ENCODE measurements at places on chromosomes 5 and 9.

GRCh38 chr5:82416512-82416911, 138.4 kb upstream of the RPS23 start:
- no peak for DNase-seq

DNA sequence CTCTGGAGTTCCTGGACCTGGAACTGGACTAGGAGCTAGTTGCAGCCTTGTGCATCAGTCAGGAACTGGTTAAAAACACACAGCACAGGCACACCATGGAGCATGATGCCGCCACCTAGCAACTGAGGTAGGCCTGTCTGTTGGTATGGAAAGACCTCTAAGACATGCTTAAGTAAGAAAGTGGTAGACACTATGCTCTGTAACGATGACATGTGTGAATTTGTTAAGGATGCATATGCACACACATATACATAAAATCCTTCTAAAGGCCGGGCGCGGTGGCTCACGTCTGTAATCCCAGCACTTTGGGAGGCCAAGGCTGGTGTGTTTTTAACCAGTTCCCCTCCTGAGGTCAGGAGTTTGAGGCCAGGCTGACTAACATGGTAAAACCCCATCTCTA, 136.9 kb upstream of the RASEF start:
- DNase-seq: no peak

GRCh38 chr5:169344629-169345028, 43.7 kb upstream of the SLIT3 start:
- no peak for DNase-seq

DNA sequence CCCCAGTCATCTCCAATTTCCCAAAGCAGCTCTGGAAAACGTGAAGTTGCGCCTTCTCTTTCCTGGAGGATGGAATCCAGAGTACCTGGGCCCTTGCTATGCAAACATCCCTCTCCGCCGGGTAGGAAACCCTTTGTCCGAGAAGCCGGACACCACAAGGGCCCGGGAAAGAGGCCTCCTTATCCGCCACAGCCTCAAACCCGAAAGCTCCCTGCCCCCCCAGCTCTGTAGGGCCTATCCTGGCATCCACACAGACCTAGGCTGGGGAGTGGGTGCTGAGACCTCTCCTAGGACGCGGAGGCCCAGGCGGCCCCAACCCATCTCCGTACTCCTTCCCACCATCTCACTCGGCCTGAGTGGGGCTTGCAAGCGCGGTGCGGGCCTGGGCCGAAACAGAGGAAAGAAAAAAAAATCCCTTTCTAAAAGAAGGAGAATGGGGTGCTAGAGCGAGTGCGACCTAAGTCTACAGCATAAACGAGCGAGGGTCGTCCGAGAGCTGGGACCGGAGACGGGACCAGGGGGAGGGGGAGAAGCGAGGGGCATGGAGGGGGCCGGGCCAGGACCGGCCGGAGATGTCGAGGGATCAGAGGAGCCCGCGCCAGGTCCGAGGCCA, 624 bp downstream of the FBXW11 start:
- peak; percentile 24 for DNase-seq

- no peak for DNase-seq
Observed at GRCh38 chr5:16453609-16454008, 12.0 kb downstream of the ZNF622 start.

GRCh38 chr9:83596899-83597504, 25.9 kb upstream of the IDNK start:
- peak; percentile 35 for DNase-seq

GRCh38 chr9:132880324-132880661, 1.6 kb downstream of the SPACA9 start:
- no peak for DNase-seq

DNA sequence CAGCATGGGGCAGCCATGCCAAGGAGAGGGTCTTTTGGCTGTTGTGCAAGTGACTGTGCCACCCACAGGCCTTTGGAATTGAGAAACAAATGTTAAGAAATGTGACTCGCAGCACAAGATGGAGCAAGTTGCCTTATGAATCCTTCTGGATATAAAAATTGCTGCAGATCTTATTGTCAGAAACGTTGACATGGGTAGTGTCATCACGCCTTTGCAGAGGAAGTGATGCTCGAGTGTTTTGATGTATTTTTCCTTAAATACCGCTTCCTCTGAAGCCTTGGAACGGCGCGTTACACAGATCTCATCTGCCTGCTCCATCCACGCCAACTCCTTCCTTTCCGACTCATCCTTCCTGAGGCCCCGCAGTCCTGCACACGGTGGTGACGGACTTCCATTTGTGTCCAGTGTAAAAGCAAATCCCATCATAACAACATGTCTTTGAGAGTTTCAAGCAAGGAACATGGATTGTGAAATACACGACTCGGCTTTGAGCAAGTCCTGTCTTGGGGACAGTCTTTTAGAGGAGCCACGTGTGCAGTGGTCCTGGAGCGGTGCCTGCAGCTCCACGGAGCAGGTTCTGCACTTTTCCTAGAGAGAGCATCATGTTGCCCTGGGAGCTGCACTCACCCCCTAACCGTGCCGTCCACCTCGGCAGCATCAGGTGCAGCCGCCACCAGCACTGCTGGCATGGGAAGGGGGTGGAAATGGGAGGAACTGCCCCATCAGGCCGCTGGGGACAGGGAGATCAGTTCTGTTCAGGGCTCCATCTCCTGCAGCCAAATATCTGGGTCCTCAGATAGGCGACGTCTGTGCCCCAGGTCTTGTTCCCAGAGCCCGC, 15.1 kb downstream of the ROPN1L start:
- no peak for DNase-seq

DNA sequence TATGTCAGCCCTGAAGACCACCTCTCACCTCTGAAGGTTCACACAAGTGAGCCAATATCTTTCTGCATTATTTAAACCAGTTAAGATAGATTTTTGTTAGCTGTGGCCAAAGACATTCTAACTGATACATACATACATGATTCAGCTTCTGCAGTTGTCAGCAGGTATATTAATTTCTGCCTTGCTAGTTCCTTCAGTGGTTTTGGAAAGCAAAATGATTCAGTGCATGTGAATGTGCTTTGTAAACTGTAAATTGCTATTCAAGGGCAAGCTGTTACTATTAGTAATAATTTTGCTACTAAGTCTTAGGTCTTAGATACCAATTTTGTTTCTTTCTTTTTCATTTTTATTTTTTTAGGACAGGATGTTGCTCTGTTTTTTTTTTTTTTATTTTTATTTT, 89.2 kb upstream of the ERBIN start:
- no peak for DNase-seq

DNA sequence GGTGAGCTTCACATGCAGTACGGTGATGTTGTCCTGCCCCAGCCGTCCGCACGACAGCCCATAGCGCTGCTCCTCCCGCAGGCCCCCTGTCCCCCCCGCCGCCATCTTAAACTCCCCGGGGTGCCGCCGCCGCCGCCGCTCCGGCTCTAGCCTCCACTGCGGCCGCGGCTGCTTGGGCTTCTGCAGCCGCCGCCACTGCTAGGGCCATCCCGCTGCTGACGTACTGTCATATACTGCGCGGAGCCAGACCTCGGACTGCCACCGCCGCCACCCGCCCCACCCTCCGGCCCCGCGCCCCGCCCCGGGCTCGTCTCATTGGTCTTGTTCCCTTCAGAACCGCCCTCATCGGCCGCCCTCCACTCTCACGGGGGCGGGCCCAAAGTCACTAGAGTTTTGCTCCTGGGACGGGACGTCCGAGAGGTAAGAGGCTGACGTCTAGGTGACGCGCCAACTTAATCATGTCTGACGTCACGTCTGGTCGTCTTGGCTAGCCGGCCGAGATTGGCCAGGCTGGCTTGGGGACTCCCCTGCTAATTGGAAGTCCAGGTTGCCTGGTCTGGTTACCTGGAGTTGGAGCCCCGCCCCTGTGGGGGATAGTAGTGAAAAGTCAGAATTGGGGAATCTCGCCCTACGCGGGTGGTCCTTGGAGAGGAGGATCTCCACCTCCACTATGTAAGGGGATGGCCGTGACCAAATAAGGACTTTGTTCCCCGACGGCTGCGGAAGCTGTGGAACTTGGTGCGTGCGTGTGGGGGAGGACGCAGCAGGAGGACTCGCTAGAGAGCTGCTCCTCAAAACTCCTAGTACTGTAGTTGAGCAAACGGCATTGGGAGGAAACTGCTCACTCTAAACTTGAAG, at the start of gene ELL2:
Gene ELL2 (minus strand): TSS at position 235 of the 858 bp plus-strand sequence. CDS start 130 bp downstream, at position 105.
- DNase-seq: peak; percentile 98

DNA sequence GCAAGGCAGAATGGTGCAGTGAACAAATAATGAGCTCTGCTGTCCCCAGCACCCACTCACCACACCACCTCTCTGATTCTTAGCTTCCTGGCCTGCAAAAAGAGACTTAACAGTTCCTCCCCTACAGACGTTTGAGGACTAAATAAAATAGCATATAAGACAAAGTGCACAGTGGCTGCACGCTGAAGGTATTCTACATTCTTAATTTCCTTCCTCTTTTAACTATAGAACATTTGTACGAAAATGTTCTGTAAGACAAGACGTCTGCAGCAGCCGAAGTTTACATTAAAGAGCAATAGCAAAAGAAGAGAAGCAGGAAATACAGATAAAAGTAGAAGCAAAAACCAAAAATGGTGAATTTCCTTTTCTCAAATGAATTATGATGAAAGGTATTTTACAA, 15.7 kb downstream of the FBN2 start:
- no peak for DNase-seq

GRCh38 chr9:33818167-33818846, 1.3 kb downstream of the UBE2R2 start:
- DNase-seq: no peak

GRCh38 chr5:68911840-68912690, 181.7 kb upstream of the SLC30A5 start:
- DNase-seq: no peak

- no peak for DNase-seq
Observed at GRCh38 chr5:8831854-8832253, 714.0 kb downstream of the SEMA5A start.

GRCh38 chr5:25618821-25619220, 974.0 kb upstream of the CDH10 start:
- DNase-seq: no peak

- DNase-seq: no peak
Observed at GRCh38 chr9:108743901-108744371, 111.8 kb downstream of the ACTL7B start.

DNA sequence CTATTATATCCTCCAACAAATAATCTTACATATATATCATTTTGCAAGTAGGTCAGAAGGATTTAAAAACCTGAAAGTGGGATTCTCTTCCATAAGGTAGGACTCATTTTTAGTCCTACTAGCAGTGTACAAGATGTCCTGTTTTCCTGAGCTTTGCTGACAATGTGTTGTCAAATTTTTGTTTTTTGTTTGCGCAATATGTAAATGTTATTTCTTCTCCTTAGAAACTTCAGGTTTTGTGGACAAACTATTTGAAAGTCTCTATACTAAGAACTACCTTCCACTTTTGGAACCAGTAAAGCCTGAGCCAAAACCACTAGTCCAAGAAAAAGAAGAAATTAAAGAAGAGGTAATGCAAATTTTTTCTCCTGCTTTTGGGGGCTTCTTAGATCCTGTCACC, 19.8 kb downstream of the RBM27 start:
- DNase-seq: no peak

DNA sequence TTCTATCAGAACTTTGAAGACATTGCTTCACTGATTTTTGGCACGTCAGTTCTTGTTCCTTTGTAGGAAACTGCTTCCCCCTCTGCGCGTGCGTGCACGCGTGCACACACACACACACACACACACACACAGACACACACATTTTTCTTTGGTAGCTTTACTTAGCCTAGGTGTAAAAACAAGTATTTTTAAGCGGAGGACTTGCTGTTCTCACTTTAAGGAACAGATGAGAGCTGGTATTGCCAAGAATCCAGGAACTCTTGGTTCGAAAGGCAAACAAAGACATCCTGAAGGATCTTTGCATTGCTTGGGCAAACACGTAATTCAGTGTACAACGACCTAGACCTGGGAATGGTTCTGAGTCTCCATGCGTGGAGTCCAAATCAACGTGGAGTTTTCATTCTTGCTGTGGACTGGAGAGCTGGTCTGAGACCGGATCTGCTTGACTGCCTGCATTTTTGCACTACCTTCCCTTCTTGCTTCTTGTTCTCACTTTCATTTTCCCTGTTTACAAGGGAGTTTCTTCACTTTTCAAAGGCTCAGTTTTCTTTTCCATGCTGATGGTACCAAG, 8.2 kb downstream of the TMEM268 start:
- no peak for DNase-seq

- no peak for DNase-seq
Observed at GRCh38 chr9:128886211-128886891, 4.4 kb downstream of the LRRC8A start.

DNA sequence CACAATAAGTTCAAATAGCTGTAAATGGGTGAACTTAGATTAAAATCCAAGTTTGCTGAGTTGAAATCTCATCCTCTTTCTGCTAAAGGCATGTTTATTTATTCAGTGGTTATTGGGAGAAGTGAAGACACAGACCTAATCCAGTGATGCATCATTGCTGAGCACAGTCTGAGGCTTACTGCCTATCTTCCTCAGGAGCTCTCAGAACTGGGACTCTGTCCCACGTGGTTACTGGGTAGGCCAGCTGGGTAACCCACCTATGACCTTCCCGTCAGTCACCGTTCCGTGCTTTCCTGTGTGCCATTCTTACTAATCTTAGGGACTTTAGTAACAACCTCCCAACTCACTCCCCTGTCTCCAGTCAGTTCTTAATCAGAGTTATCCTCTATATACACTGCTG, 226.8 kb upstream of the ATP10B start:
- no peak for DNase-seq

DNA sequence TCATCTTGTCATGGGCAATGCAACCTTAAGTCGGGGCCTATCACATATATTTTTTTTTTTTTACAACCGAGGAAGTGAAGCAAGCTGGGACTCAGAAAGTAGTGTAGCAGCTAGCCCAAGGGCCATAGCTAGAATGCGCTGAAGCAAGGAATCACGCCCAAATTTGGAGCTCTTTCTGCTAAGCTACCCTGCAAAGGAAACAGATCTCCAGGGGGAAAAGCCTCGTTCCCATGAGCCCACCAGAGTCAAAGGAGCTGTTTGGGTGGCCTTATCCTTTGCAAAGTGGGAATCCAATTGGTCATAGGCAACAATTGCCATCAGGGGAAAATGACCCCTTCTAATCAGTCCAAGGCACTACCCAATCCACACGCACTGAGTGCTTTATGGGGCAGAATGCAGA, 390.4 kb downstream of the EBF1 start:
- no peak for DNase-seq

DNA sequence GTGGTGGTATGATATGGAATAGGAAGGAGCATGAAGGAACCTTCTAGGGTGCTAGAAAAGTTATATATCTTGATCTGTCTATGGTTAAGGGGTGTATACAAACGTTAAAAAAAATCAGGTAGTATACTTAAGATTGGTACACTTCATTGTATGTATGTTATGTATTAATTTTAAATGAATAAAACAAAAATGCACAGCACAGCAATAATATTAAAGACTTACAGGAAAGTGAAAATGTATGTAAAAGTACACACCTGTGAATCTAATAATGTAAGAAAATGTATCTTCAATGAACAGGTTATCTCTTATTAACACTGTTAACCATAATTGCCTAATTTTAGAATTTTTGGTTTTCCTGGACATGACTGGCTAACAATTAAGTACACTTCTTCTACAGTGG, 77.2 kb downstream of the HMGCR start:
- no peak for DNase-seq

GRCh38 chr9:14433351-14434157, 119.6 kb upstream of the NFIB start:
- no peak for DNase-seq

GRCh38 chr5:108670591-108671289, 77.0 kb upstream of the FER start:
- DNase-seq: no peak

- DNase-seq: no peak
Observed at GRCh38 chr9:137486545-137487453, 27.7 kb upstream of the NSMF start.

All from omental fat pad (tissue), 4 donors.